Head of caudate nucleus (tissue), 42 donors: ENCODE measurements at places on chromosomes 3 and 15.

GRCh38 chr3:46496746-46497555, 825 bp upstream of the RTP3 start:
- DNase-seq, result no peak

- DNase-seq, result no peak
These were observed 33.4 kb downstream of the IGDCC3 start for GRCh38 chr15:65344214-65344913.

GRCh38 chr3:194396859-194397756, 2.0 kb downstream of the GP5 start:
- DNase-seq, result no peak

DNA sequence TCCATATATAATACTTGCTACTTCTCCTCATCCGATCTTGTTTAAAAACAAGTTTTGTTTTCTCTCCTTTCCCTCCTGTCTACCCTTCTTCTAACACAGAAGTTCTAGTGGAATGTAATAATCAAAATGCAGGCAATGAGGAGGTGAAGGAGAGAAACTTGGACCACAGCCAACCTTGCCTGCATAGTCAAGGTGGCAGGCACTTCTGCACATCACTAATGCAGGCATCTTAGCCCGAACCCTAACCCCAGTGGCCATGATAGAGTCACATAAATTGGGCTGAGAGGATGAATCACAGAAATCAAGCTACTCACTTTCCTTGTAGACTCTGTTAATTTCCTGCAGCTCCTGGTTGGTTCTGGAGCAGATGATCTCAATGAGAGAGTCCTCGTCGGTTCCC, 41.0 kb downstream of the ANXA2 start:
- DNase-seq, result no peak
